Kidney capillary endothelial cell (primary cell): ENCODE measurements at places on chromosomes 7 and 10.
A peak's percentile ranks its signal among the peaks of the same experiment; 100 is the strongest.

GRCh38 chr7:158406801-158407200 lies 180.8 kb downstream of the PTPRN2 start:
- no peak for DNase-seq

GRCh38 chr7:47492716-47493325 lies 89.1 kb downstream of the TNS3 start:
- DNase-seq, result no peak

GRCh38 chr7:12731775-12732174 lies 44.3 kb downstream of the ARL4A start:
- DNase-seq, result no peak

DNA sequence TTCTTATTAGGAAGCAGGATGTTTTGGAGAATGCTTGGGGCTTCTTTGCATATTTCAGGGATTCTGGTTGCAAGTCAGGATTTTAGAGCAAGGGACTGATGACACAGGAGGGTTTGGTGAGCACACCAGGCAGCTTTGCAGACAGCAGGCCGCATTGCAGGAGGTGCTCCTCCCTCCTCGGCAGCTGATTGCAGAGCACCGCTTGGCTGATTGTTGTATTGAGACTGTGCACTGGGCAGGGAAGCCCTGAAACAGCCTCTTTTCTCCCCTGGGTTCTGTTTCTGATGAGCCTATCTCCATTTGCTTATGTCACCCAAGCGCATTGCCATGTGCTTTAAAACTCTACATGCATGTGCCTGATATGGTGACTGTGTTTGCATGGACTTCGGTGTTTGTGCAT lies 769.6 kb downstream of the GRID1 start:
- DNase-seq, result no peak

DNA sequence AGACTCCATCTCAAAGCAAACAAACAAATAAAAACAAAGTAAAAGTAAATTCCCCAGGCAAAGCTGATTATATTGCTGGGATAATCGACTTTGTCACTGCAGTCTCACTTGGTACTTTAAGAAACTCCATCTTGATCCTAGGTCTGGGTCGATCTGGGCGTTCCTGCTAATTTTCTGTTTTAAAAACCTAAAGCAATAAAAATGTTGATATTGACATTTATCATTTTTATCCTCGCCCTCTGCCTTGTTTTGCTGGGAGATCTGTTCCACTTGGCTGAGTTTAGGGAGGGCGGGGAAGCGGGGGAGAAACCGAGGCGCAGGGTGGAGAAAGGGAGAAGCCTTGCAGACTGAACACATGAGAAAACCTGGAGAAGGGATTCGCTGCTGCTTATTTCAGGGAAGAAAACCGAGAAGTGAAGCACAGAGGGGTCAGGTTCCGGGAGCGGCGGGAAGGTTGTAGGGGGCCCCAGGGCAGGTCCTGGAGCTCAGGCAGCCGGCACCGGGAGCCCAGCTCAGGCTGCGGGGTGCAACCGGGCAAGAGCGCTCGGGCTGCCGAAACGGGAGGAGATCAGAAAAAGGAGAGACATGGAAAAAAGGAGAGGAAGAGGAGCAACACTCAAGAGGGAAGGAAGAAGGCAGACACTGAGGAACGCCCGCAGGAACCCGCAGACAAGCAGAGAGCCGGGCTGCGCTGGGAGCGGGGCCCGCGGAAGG lies 27.3 kb upstream of the KMT2C start:
- peak; percentile 17 for DNase-seq
